Skeletal muscle cell (primary cell): ENCODE measurements at places on chromosomes 12 and 14.

DNA sequence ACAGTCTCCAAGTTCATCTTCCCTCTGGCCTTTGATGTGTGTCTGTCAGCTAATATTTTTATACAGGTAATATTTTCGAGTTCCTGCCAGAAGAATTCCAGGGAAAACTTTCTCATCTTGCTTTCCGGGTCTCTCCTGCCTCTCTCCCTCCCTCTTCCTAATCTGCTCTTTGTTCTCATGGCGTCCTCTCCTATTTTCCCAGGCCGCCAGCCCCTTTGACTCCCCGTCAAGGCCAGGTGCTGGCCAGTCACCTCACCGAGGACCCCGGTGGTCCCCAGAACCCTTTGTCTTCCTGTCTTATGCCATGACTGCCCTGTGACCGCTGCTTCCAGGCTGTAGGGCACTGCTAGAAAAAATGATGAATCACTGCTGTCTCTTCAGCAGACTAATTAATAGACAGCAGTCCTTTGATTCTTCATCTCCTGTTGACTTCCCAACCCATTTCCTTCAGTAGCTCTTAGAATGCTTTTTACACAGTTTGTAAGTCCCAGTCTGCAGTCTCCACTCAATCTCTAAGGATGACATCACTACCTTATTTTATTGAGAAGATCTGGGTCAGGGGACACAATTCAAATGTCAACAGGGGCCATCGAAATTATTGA lies 40.7 kb downstream of the PPFIBP1 start:
- no peak for DNase-seq

- no peak for DNase-seq
These were observed 5.8 kb downstream of the MON2 start for GRCh38 chr12:62472472-62472871.

GRCh38 chr14:24416254-24416931 lies 13.1 kb downstream of the CBLN3 start:
- DNase-seq, result no peak

DNA sequence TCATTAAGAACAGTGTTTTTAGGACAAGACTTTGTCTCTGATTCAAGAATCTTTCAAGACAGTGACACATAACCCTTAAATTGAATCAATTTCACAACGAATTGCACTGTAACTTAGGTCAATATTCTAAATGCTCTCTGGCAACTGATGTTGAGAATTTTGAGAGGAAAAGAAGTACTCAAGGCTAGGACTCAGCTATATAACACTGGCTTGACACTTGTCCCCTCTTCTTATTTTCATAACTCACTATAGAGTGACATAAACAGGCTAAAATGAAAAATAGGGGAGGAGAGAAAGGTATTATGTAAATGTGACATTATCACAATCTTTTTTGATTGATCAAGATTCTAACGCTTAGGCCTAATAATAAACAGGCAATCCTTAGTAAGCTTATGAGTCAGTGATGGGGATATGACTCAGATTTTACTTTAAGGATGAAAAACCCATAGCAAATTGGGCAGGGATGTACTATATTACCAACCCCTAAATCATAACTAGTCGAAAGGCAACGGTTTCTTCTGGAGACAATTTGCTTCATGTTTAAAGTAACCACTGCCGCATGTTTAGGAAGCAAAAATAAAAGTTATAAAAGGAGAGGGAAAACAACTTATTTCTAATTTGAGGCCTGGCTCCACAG lies 10.9 kb downstream of the BTG1 start:
- DNase-seq, result peak; percentile 56

GRCh38 chr12:131749618-131750315 lies 38.9 kb downstream of the SFSWAP start:
- no peak for DNase-seq
